ENCODE measurements at places on chromosomes 4 and X. TPM values are rescaled to one million over a fixed set of nuclear protein-coding genes. Genes with fewer than 3 reads are reported as not detected.

- H3K4me3 ChIP-seq: no peak overlapping the region
- no peak overlapping the region for H3K27ac ChIP-seq
- DNase-seq: no peak
- no peaks in the 10 kb centered on the region for H3K36me3 ChIP-seq
Observed at GRCh38 chrX:19787305-19787815, 100.0 kb downstream of the SH3KBP1 start.

Gene PCDH18
- total RNA-seq: 11.9 TPM

GRCh38 chr4:120071192-120071795, 4.6 kb upstream of the MAD2L1 start:
- no peak overlapping the region for H3K4me3 ChIP-seq
- H3K4me1 ChIP-seq: no peaks in the 10 kb centered on the region
- no peak overlapping the region for H3K27ac ChIP-seq

DNA sequence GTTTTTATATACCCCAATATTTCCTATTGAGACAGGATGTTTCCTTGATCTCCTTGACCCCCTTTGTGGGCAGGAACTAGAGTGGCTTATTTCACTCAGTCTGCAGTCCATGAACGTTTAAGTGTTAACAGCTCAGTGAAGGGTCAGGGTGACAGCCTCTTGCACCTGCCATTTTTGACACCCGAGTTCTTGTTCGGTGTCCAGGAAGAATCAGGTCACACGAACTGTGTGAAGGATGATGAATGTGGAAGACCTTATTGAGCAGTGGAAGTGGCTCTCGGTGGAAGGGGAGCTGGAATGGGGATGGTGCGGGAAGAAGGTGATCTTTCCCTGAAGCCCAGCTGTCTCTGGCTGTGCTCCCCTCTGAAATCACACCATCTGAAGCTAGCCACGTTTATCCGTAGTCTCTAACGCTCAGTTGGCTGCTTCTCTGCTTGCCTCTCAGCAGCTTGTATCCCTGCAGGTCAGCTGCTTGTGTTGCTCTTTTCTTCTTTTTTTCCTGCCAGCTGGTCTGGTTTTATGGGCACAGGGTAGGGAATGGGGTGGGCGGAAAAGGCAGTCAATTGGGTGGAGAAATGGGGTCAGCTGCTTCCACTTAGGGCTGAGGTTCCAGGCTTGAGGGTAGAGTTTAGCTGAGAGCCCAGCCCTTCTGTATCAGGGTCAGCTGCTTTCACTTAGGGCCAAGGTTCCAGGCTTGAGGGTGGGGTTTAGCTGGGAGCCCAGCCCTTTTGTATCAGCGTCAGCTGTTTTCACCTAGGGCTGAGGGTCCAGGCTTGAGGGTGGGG, 29.0 kb upstream of the CCNG2 start:
- peak overlapping the region; percentile 4 for H3K4me3 ChIP-seq
- peaks cover 32% of the 10 kb centered on the region for H3K4me1 ChIP-seq
- peak; percentile 74 for DNase-seq
- H3K36me3 ChIP-seq: no peaks in the 10 kb centered on the region
- H3K27ac ChIP-seq: no peak overlapping the region
- no peaks in the 10 kb centered on the region for H3K27me3 ChIP-seq

Gene SNX25
- 26.0 TPM for total RNA-seq

DNA sequence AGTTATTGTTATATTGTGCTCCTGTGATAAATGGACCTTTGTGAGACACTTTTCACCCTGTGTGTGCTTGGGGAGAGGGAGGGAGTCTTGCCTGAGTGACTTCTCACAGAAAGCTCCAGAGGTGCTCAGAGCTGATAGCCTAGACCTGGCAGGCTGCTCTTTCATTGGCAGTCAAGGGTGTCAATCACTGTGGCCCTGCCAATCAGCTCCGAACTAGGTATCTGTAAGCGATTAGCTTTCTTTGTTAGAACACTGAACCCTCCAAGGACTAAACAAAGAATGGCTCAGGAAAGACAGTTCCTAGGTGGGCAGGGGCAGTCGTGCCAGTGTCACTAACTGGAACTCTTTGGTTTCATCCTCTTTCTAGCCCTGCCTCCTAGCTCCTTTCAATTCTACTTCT, 2.7 kb upstream of the NALF2 start:
- H3K4me3 ChIP-seq: no peak overlapping the region
- no peaks in the 10 kb centered on the region for H3K27me3 ChIP-seq
- H3K36me3 ChIP-seq: peaks cover 7% of the 10 kb centered on the region
- no peak overlapping the region for H3K27ac ChIP-seq
- peak; percentile 82 for DNase-seq

Gene UBA6
- total RNA-seq: 117 TPM

- H3K36me3 ChIP-seq: peaks cover 13% of the 10 kb centered on the region
- no peak overlapping the region for H3K27ac ChIP-seq
- H3K4me1 ChIP-seq: no peaks in the 10 kb centered on the region
- no peak for DNase-seq
- H3K4me3 ChIP-seq: peak overlapping the region; percentile 96
Observed at GRCh38 chrX:66164931-66165330, 884 bp downstream of the HEPH start.

DNA sequence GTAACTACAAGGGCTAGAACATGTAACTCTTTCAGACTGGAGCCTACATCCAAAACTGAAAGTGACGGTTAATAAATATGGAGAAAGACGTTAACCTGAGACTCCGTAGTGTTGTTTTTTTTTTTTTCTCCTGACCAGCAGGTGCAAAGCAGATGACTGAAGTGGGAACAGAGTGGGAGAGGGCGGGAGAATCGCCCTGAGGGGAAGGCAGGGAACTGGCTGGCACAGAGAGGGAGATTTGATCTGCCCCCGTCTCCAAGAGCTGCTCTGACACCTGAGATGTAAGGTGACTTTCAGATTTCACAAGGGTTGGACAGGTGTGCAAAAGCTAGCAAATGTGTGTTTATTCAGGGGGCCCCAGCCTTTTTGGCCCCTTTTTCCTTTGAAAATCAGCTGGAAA, 180.2 kb downstream of the PALLD start:
- no peak overlapping the region for H3K27ac ChIP-seq
- H3K4me3 ChIP-seq: no peak overlapping the region
- H3K36me3 ChIP-seq: no peaks in the 10 kb centered on the region
- H3K27me3 ChIP-seq: no peaks in the 10 kb centered on the region
- no peak for DNase-seq
- H3K4me1 ChIP-seq: peaks cover 2% of the 10 kb centered on the region

DNA sequence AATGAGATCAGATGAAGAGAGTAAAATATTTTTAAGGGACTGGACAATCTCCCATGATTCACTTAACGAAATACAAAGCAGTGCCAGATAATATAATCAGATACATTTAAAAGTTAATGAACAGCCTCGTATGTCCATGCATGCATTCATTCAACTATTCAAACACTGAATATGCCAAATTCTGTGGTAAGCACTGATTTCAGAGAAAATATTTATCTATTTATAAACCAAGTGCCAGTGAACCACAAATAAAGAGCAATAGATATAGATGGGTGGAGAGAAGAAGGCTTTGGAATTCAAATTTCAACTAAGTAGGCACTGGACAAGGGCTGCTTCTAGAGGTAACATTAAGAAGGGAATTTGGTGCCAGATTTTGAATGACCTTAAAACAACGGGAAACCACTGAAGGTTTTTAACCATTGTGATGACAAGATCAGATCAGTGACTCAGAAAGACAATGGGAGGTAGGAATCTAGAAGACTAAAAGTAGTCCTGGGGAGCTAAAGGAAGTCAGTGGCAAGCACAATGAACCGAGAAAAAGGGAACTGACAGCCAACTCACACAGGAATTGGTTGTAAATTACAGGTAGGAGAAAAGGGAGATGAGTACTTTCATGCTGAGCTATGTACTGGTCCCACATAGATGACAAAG, 14.2 kb downstream of the ELOVL6 start:
- H3K36me3 ChIP-seq: peaks cover 4% of the 10 kb centered on the region
- no peaks in the 10 kb centered on the region for H3K27me3 ChIP-seq
- H3K4me3 ChIP-seq: peak overlapping the region; percentile 66
- peaks cover 20% of the 10 kb centered on the region for H3K4me1 ChIP-seq
- DNase-seq: peak; percentile 60
- H3K27ac ChIP-seq: peak overlapping the region; percentile 7
